ENCODE measurements at places on chromosomes 5 and 9.

GRCh38 chr5:115487756-115488155 lies 56.8 kb downstream of the FEM1C start:
- no peak for DNase-seq

DNA sequence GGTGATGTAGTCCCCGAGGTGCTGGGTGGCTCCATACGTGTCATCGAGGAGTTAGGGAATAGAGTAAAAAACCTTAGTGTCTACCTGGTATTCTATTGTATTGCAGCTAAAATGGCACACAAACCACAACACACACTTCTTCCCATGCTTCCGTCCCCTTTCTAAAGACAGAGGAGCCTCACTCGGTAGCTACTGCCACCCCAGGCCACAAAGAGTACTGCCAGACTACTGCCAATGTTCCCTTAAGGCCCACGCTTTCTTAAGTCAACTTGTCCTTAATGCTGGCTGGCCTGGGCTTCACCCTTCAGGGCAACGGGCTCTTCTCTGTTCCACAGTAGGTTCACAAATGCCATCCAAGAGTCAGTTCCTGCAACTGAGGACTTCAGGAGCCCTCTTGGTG lies 673.0 kb downstream of the ELAVL2 start:
- DNase-seq = no peak

GRCh38 chr9:14238518-14238917 lies 75.4 kb downstream of the NFIB start:
- no peak for DNase-seq

GRCh38 chr5:92471861-92472260 lies 1088.7 kb upstream of the ARRDC3 start:
- no peak for DNase-seq

- no peak for DNase-seq
Observed at GRCh38 chr5:10420468-10420867, 21.2 kb upstream of the ROPN1L start.

DNA sequence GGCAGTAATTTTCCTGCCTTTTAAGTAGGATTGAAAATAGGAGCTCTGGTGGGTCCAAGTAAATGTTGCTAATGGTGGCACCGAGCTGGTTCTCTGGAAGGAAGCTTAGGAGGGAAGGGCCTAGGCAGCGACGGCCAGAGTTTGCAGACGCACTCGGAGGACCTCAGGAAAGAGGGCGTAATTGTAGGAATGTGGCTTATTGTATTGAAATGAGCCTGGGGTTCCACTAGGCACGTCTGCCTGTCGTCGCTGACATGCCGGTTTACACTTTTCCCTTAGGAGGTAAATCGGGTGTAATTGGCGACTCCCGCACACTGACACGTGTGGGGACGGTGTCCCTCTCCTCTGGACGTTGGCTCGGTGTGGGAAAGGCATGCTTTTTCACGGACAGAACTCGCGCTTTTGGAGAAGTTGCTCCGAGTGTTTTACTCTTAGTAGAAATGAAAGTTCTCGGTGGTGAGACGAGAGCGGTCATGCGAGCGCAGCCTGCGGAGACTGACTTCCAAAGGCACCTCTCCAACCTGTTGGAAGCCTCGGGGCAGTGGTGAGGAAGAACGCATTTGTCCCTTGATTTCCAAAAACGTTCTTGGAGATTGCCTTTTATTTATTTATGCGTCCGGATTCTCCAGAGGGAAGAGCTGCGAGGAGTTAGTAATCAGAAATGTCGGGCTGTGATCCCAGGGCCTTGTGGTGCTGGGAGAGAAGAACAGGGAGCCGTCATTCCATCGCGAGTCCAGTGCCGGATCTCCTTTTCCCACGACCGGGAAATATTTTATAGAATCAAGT lies 1.3 kb downstream of the NR4A3 start:
- DNase-seq = no peak

- DNase-seq = no peak
Observed at GRCh38 chr5:19975795-19976194, 12.2 kb downstream of the CDH18 start.

GRCh38 chr9:24245988-24246387 lies 299.7 kb downstream of the IZUMO3 start:
- DNase-seq = no peak

- DNase-seq = no peak
Observed at GRCh38 chr9:5825223-5825622, 7.7 kb downstream of the ERMP1 start.

GRCh38 chr5:141515141-141515540 lies 26.3 kb downstream of the PCDHGC5 start:
- DNase-seq = no peak

- no peak for DNase-seq
Observed at GRCh38 chr5:36770125-36770524, 106.4 kb upstream of the NIPBL start.

- no peak for DNase-seq
Observed at GRCh38 chr5:173514661-173515060, 101.8 kb downstream of the BOD1 start.

GRCh38 chr9:33248606-33249005 lies 8.6 kb downstream of the SPINK4 start:
- no peak for DNase-seq

GRCh38 chr5:178941361-178941760 lies 363 bp downstream of the ZNF454 start:
- no peak for DNase-seq

DNA sequence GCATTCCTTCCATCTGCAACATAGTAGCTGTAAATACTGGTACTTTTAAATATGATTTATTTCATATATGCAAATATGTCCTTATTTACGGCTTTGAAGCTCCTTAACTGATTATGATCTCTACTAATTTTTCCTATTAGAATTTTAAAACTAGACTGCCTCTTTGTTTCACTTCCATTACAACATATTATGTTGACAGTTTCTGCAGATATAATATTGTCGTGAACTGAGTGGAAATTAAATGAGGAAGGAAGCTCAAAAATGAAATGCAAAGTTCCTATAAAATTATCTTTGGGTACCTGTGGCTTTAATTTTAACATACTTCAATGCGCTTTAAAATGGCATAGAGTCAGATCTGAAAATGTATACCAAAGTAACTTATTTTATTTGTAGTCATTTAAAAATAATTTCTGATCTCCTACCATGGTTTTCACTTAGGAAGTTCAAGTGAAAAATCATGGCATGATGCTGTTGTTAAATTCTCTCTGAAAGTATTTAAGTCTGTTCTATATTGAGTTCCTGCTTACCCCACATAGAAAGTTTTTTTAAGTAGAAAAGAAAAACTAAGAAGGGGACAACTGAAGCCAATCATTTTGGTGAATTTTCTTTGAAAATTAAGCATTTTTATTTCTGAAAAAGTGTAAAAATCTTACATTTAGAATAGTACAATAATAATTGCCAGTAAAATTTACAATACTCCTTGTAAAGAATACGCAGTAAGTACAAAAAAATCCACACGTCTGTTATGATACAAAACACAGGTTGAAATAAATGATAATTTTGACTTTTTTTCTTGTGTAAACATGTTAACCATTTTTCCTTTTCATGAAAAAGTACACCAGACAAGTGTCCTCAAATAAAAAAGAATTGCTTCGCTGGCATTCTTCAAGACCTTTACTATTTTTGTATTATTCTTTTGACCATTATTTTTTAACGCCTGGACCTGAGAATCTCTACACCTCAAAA lies 2.6 kb downstream of the FOXD1 start:
- DNase-seq = no peak

GRCh38 chr5:157729858-157730257 lies 1.4 kb upstream of the THG1L start:
- DNase-seq = no peak

DNA sequence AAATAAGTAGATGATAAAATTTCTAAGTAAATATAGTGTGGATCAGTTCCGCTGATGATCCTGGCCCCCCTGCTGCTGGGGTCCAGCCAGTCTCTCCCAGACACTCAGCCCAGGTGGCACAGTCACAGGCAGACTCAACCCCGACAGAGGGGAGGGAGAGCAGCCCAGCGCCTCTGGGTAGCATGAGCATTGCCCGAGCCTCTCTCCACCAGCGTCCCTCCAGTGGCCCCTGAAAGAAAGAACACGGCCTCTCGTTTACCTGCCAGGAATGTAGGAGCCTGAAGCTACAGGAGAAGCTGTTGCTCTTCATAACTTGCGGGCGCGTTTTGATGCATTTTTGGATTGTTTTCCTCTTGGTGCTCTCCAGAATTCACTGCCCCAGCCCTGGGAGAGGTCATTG lies 68.8 kb upstream of the ICE1 start:
- DNase-seq = no peak

- DNase-seq = no peak
Observed at GRCh38 chr5:139399501-139400121, 4.3 kb downstream of the SPATA24 start.

GRCh38 chr5:160165137-160166068 lies 46.2 kb upstream of the PWWP2A start:
- DNase-seq = no peak

- no peak for DNase-seq
Observed at GRCh38 chr5:142280066-142281007, 44.5 kb downstream of the SPRY4 start.

- no peak for DNase-seq
Observed at GRCh38 chr9:107989544-107989943, 500.0 kb upstream of the KLF4 start.

- DNase-seq = no peak
Observed at GRCh38 chr9:126343271-126343700, 16.7 kb downstream of the MVB12B start.

All from CD4-positive, alpha-beta T cell treated with Interleukin-6 at 100 ng/mL for 8 hours (primary cell).